ENCODE measurements at places on chromosomes 11 and 22.

DNA sequence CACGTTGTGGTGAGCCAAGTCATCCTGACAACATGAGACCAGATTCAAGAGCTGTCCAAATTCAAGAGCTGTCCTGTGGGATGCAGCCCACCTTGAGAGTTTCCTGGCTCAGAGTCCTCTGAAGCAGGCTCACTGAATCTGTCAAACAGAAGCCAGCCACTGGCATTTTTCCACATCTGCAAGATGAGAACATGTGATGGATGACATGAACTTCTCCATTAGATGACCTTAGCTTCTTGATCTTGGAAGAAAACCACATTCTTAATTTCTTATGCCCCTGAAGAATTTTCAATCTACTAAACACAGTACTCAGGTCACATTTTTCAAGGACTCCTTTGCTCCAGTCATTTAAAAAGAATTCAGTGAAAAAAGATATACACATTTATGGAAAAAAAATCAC lies 291.0 kb downstream of the GUCY1A2 start:
- no peak for DNase-seq

DNA sequence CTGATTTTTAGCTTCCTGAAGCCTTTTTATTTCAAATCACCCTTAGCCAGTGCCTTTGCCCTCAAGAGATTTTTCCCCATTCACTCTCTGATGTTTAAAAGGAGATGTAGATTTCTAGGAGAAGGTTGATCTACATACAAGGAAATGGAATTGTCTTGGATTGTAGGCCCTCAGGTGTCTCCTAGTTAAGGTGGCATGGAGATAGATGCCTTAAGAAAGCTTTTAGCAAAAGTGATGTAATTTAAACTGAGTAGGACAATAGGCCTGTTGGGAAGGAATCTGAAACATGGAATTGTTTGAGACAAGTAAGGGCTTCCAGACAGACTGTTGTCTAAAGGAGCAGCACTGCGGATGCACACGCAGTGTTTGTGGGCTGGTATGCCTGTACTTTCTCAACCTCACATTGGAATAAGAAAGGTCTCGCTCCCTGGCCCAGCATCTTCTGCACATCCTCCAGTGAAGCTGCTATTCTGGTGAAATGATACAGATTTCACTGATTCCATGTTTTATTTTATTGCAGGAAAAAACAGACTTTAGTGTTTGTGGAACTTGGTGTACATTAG lies 69.8 kb upstream of the SLC25A18 start:
- DNase-seq, result no peak

- no peak for DNase-seq
Observed at GRCh38 chr11:9046481-9046880, 42.7 kb upstream of the NRIP3 start.

GRCh38 chr22:46054091-46055073 lies 77.4 kb upstream of the WNT7B start:
- DNase-seq, result no peak

- no peak for DNase-seq
Observed at GRCh38 chr11:114190630-114191029, 105.6 kb upstream of the NNMT start.

DNA sequence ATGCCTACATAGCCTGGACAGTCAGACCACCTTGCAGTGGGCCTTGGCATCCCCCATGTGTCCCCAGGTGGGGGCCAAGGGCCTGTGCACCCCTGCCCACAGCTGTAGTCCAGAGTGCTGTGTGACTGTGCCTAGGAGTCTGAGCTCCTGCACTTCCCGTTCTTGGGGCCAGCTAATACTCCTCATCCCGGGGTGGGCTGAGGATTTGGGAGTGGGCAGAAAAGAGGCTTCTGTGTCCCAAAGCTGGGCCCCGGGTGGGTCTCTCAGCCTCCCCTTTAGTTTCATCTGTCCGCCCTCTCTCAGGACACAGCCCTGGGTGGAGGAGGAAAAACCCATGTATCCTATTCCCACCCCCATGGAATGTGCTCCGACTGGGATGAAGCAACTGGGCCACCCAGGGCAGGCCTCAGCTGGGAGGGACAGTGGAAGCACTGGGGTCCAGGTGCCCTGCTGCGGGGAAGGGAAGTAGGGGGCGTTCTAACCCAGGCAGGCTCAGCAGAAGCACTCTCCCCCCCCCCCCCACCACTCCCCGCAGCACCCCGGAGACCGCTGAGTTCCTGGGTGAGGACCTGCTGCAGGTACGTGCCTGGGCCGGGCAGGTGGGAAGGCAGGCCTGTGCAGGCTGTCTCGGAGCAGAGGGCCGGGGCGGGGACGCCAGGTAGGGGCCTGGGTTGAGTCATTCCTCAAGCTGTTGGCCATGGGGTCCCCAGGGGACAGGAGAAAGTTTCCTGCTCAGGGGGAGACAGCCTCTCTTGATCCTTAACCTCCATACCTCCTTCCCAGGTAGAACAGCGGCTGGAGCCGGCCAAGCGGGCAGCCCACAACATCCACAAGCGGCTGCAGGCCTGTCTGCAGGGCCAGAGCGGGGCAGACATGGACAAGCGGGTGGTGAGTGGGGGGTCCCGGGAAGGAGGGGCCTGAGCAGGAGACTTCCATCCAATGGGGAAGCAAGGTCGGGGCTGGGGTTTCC lies 1.4 kb downstream of the SH3BP1 start:
- no peak for DNase-seq

GRCh38 chr11:92501066-92501739 lies 276.6 kb downstream of the FAT3 start:
- DNase-seq, result no peak

DNA sequence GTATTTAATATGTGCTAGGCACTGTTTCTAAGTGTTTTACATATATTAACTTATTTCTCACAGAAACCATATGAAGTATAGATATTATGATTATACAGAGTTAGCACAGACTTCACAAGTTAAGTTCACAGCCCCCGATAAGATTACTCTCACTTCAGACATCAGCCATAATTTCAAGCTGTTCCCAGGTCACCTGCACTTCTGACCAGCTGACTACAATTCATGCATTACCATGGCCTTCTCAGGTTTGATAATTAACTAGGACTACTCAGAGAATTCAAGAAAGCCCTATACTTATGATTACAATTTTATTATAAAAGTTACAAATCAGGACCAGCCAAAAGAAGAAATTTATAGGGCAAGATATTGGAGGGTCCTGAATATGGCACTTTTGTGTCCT lies 68.2 kb upstream of the RRM1 start:
- DNase-seq, result no peak

DNA sequence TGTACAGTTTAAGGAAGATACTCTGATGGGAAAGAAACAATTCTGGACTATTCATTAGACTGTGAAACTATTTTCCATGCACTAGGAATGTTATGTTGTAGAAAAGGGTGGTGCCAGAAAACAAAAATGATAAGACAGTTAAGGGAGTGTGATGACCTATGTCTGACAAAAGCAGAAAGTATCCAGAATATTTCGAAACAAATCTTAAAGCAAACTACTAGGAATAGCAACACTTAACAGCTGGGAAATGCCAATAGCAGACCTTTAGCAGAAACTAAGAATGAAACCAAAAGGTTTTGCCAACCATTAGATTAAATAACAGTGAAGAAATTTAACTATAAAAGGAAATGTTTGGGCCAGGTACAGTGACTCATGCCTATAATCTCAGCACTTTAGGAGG lies 3.3 kb upstream of the ARHGAP20 start:
- DNase-seq, result no peak

- DNase-seq, result no peak
Observed at GRCh38 chr11:690738-691633, 4.0 kb downstream of the DEAF1 start.

GRCh38 chr11:88266157-88266556 lies 71.4 kb downstream of the CTSC start:
- DNase-seq, result no peak

DNA sequence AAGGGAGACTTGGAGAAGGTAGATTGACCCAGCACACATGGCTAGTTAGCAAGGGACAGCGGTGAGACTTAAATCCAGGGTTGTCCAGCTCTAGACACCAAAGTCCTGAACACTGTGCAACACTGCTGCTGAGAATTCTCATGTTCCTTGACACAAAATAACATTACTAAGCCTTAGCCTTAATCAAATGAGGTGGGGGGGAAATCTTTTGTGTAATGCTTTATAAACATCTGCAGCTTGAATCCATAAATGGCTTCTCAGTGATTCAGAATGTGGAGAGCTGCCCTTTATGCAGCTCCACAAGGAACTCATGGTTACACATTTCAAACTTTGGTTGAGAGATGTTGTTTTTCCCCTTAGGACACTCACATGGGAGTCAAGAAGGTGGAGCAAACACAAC lies 80.0 kb downstream of the CD44 start:
- DNase-seq, result no peak

DNA sequence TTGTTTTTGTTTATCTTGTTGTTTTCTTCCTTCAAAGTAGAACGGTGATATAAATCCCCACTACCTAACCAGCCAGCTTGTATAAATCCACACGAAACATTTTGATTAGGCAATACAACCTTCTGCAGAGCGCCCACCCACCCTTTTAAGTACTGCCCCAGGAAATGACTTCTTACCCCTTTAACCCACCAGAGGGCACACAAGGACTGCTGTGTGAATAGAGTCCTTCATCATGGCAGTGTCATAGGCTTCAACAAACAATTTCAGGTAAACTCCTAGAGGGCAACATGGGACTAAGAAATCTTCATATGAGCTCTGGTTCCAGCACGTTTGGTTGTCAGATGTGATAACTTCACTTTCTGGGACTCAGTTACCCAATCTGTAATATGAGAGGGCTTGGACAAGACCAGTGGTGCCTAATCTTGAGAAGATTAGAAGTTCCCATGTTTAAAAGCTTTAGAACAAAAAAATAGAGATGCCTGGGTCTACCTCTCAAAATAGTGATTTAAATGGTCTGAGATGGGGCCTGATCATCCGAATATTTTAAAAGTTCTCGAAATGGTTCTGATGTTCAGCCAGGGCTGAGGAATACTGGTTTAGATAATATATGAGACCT lies 56.1 kb downstream of the PIWIL4 start:
- DNase-seq, result peak; percentile 54

DNA sequence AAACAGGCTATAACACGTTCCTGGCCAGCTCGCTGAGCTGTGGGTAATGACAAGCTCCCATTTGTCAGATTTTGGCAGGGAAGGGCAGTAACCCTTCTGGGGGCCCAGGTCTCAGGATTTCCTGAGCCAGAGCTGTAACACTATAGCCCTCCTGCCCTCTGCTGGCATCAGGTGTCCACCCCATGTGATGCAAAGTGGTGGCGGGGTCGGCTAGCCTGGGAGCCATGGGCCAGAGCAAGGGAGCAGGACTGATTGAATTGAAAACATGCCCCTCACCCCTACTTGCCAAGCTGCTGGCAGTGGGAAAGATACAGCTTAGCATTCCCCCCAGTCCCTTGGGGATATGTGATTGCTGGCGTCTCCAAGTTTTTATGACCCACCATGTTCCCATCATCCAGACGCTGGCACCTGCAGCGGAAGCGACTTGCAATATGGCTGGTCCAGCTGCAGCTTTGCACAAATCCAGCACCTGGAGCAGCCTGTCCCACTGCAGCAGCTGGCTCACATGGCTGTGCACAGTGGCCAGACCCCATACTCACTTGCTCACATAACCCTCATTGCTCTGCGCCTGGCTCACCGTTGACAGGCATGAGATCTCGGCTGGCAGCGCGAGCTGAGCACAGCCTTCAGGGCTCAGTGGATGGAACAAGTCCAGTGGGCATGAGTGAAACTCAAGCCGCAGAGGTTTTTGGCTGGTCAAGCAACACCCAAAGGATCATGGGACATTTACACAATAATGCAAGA lies 1147.8 kb downstream of the JRKL start:
- no peak for DNase-seq

GRCh38 chr11:115215694-115216617 lies 288.3 kb downstream of the CADM1 start:
- DNase-seq, result peak; percentile 13

DNA sequence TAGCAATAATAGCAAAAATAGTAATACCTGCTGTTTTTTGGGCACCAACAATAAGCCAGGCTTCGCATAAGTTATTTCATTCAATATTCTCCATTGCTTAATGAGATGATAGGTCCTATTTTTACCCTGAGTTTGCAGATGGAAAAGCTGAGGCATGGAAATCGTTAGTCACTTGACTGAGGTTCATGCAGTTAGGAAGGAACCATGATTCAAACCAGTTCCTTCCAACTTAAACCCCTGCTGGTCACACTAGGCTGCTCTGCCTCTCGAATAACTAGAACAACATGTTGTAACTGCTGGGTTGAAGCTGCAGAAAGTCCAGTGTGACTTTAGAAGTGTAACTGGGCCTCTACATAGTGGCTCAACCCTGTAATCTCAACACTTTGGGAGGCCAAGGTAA lies 69.3 kb downstream of the SEZ6L start:
- no peak for DNase-seq

DNA sequence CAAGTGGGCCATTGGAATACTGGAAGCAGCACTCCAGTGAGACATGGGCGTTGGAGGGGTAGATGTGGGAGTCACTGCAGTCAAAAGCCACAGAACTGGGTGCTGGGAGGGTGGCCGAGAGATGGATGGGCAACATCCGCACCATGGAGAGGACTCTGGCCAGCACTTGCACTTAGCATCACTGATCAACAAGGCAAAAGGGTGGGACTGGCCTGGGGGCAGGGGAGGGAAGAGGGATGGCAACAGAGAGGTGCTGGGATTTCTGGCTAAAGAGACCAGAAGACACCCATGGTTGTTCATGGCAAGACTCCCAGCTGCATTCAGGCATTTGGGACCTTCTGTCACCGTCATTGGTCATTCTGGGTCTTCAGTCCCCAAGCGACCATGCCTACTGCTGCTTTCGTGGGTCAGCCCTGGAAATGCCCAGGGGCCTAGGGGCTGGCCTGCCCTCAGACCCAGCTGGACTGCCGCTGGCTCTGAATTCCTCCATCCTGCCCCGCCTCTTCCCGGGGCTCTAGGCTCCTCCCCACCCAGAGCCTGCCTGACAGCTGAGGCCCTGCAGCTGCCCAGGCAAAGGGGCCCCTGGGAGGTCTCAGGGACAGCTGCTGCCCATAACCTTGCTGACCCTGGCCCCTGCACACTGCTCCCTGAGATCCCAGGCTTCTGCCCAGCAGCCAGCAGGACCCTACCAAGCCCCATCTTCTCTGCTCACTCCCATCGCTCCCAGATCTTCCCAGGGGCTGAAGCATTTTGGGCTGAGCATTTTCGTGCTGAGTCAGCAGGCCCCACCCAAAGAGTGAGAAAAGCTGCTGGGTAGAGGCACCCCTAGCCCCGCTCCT lies 13.0 kb upstream of the CDC42EP2 start:
- no peak for DNase-seq

- no peak for DNase-seq
Observed at GRCh38 chr11:123406441-123407129, 23.5 kb upstream of the GRAMD1B start.

DNA sequence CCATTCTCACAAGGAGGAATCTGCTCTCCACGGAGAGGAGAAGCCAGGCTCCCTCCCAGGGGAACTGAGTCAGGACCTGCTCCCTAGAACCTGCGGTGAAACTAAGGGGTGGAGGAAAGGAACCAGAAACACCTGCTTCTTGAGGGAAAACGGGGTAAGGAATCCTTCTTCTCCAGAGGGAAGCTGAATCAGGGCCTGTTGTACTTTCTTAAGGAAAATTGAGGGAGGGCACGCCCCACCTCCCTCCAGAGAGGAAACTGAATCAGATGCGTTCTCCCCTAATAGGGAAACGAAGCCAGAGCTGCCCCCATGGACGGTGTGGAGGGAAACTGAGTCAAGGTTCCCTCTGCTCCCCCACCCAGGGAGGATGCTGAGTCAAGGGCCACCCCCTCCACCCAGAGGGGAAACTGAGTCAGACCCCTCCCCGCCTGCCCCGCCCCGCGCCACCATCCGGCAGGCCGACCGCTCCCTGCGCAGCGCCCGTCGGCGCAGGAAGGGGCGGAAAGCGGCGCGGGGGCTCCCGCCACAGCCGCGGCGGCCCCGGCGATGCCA lies 393 bp downstream of the RELA start:
- DNase-seq, result no peak

- no peak for DNase-seq
Observed at GRCh38 chr11:35891096-35891495, 52.8 kb upstream of the LDLRAD3 start.

All from cerebellum (tissue), 4 donors.